ENCODE measurements at places on chromosomes 5 and 9. TPM values are rescaled to one million over a fixed set of nuclear protein-coding genes. Genes with fewer than 3 reads are reported as not detected.

GRCh38 chr5:67561151-67561932 lies 364.7 kb upstream of the CD180 start:
- DNase-seq: no peak

GRCh38 chr5:175489693-175490443 lies 11.5 kb downstream of the SFXN1 start:
- no peak for DNase-seq

DNA sequence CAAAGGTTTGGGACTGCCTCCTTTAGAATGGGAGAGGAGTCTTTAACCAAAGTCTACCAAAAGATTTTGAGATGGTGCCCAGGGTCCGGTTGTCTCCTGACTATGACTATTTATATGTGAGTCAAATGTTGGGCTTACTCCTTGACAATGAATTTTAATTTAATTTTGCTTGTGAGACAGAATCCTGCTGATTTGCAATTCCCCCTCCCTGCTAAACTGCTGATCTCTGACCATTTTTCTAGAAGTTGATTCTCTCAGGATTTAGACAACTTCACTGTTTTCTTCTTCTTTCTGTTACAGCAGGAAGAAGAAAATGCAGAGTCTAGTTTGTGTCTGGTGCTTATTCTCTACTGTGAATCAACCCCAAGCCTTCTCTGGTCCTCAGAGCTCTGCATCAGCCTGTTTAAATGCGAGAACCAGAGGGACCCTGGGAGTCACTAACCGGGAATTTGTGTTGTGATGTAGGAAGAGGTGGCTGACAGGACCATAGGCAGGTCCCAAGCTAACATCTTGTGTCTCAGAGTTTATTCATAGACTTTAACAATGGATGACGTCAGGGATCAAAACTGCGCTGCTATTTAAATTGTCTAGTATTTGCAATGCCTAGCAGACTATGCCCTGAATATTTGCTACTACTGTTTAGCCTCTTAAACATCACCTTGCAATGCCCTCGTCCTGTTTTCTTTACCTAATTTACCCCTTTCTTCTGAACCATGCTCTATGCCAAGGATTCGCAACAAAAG lies 124.0 kb upstream of the TAF11L2 start:
- DNase-seq: no peak

DNA sequence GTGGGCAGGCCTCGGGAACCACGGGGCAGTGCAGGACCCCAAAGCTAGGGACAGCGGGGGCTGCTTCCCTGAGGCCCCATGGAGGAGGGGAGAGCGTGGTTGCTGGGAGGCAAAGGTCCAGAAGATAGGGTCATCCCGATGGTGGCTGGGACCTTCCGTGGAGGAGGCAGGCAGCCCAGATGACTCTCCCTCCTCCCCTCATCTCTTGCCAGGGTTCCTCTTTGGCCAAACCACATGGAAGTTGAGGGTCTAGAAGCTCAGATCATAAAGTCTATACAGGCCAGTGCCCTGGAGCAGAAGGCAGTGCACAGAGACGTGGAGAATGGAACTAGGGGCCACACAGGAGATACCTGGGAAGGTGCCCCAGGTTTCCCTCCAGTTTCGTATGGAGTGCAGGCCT lies 22.6 kb downstream of the DAB2IP start:
- DNase-seq: no peak

GRCh38 chr9:15867334-15867733 lies 314.5 kb downstream of the CCDC171 start:
- DNase-seq: no peak

Gene PCDHGA5
- total RNA-seq: 6.1 TPM

Gene CCDC180
- 7.8 TPM for total RNA-seq
